ENCODE measurements at places on chromosomes 7 and 10.
A peak's percentile ranks its signal among the peaks of the same experiment; 100 is the strongest.

GRCh38 chr10:38038932-38039245, 28.4 kb downstream of the ZNF33A start:
- no peak for DNase-seq

- no peak for DNase-seq
Measured at GRCh38 chr7:43693687-43694398, 35.5 kb downstream of the COA1 start.

GRCh38 chr10:113004069-113004618, 54.1 kb downstream of the TCF7L2 start:
- DNase-seq: no peak

GRCh38 chr7:134547397-134548054, 1.4 kb upstream of the AKR1B15 start:
- DNase-seq: peak; percentile 35

- DNase-seq: no peak
Measured at GRCh38 chr10:87739703-87740102, 78.3 kb downstream of the ATAD1 start.

- no peak for DNase-seq
Measured at GRCh38 chr10:91613411-91614187, 19.3 kb downstream of the PPP1R3C start.

DNA sequence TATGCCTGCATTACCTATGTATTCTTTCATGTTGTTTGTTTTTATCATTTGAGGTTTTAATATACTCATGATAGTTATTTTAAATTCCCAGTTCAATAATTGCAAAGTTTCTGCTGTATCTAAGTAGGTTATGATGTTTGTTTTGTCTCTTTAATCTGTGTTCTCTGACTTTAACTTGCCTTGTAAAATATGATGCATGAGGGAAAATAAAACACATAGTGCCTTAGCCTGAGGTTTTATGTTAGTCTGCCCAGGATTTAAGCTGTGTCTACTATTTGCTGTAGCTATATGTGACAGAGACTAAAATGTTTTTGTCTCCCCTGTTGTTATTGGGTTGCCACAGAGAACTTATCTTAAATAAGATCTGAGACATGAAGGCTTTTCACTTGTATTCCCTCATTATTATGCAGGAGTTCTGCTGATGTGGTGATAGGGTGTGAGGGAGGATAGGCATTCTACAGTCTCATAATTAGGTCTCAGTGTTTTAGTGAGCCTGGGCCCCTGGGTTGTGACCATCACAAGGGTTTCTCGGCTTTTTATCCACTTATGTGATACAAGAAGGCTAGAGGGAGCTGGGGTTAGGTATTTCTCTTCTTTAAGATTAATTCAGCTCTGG, 582.5 kb downstream of the CNTNAP2 start:
- DNase-seq: no peak

- DNase-seq: no peak
Measured at GRCh38 chr10:66550351-66550750, 375.5 kb upstream of the LRRTM3 start.

DNA sequence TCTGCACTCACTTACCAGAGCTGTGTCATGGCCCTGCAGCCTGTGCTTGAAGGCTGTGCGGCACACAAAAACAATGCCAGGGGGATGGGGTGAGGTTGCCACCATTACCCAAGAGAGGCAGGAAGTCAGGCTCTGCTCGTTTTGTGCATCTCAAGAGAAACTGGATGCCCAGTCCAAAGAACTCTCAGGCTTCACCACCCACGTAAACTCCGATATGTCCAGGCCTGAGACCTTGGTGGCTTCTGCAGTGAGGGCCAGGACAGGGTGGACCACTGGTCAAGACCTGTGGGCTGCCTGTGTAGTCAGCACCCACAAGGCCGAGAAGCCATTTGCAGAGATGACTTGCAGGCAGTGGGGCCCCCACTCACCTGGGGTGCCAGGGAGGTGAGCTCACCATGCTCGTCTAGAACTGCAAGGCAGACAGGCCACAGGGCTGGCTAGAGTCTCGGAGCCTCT, 54.7 kb upstream of the EBF3 start:
- no peak for DNase-seq

- no peak for DNase-seq
Measured at GRCh38 chr10:58028597-58029366, 238.9 kb downstream of the IPMK start.

GRCh38 chr10:5229019-5229418, 32.4 kb downstream of the AKR1C4 start:
- no peak for DNase-seq

- no peak for DNase-seq
Measured at GRCh38 chr10:110817614-110818013, 54.1 kb upstream of the PDCD4 start.

- no peak for DNase-seq
Measured at GRCh38 chr10:71546220-71546619, 149.5 kb downstream of the CDH23 start.

- no peak for DNase-seq
Measured at GRCh38 chr7:13466874-13467547, 522.5 kb downstream of the ETV1 start.

DNA sequence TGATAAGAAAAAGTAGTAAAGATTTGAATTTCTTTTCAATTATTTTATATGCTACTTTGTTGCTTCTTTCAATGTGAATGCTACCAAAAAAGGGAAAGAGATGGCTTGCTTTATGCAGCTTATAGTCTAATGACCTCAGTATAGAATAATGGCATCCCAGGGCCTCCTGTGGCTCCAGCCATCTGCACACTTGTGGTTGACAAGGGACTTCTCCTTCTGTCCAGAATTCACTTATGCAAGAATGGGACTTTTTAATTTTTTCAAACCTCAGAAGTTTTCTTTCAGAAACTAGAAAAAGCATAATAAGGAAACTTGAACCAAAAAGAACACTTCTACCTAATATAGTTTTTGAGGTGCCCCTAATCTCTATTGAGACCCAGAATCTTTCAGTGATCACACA, 310.9 kb downstream of the CTNNA3 start:
- no peak for DNase-seq

DNA sequence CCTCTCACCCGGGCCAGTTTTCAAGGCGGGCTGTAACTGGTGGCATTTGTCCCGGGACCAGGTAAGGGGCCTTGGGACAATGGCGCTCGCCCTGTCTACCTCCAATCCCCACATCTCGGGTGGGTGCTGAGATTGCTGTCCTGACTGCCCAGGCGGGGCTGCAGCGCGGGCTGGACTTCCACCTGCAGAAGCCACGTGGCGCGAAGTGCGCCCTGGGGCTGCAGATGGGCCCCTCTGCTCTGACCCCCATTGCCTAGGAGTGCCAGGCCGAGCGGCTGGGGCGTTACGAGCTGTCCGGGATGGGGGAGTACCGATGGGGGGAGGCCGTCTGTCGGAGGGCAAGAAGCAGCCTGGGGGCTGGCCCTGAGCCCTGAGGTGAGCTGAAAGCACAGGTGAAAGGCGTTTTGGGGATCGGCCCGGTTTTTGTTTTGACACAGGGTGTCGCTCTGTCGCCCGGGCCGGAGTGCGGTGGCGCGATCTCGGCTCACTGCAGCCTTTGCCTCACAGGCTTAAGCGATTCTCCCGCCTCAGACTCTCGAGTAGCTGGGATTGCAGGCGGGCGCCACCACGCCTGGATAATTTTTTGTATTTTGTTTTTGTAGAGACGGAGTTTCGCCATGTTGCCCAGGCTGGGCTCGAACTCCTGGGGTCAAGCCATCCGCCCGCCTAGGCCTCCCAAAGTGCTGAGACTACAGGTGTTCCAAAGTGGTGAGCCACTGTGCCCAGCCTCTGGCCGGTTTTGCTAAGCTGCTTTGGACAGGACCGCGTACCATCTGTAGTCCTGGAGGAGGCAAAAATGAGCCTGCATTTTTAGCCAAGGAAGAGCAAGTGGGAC, at the start of gene SFXN2:
Gene SFXN2, plus strand, starts transcription at position 16 of the 835 bp plus-strand sequence. CDS start 12,001 bp downstream, outside the sequence.
- no peak for DNase-seq

GRCh38 chr10:89942217-89942616, 240.8 kb downstream of the KIF20B start:
- DNase-seq: no peak

DNA sequence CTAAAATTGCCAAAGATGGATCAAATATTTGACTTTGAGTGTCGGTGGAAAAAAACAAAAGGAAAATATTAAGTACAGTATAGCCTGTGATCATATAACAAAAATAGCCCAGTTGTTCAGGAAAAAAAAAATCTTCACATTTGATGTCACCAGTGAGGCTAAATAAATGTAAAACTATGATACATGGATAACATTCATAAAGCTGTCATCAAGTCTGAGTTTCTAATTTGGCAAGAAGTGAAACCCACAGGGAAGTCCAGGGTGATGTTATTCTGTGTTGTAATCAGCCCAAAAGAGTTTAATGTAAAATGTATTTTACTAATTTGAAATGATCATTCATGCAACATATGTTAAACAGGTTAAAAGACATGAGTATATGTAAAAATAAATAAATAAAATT, 908.0 kb downstream of the PCDH15 start:
- no peak for DNase-seq

- no peak for DNase-seq
Measured at GRCh38 chr7:71630516-71630915, 498.6 kb downstream of the GALNT17 start.

- no peak for DNase-seq
Measured at GRCh38 chr7:94311515-94311914, 83.2 kb upstream of the COL1A2 start.

GRCh38 chr10:119778776-119779445, 53.1 kb downstream of the INPP5F start:
- DNase-seq: no peak

DNA sequence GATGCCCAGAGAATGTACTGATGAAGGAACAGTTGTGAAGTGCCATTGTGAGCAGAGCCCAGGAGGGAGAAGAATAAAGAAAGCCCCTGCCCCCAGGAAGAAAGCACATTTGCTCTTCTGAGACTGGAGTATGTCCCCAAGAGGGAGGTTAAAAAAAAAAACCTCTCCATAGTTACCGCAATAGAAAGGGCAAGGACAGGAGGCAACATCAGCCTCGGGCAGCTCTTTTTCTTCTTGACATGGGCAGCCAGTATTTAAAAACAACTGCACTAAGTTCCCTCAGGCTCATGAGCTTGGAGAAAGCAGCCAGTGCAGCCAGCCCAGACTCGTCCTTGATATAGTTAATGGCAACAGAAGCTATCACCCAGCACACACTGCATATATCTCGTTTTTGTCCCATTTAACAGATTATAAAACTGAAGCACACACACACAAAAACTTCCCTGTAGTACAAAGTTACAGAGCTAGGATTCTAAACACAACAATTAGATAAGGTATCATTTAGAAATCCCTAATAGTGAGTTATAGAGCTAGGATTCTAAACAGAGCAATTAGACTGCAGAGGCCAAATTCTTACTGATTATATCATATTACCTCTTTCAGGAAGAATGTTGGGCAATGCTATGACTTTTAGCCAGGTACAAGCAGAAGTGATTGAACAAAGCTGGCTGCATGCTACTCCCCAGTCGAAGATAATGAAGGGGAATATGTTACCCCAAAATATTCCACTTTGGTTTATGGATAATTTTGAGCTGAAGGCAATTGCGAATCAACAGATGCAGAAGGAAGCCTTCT, 823.5 kb downstream of the GRID1 start:
- no peak for DNase-seq

DNA sequence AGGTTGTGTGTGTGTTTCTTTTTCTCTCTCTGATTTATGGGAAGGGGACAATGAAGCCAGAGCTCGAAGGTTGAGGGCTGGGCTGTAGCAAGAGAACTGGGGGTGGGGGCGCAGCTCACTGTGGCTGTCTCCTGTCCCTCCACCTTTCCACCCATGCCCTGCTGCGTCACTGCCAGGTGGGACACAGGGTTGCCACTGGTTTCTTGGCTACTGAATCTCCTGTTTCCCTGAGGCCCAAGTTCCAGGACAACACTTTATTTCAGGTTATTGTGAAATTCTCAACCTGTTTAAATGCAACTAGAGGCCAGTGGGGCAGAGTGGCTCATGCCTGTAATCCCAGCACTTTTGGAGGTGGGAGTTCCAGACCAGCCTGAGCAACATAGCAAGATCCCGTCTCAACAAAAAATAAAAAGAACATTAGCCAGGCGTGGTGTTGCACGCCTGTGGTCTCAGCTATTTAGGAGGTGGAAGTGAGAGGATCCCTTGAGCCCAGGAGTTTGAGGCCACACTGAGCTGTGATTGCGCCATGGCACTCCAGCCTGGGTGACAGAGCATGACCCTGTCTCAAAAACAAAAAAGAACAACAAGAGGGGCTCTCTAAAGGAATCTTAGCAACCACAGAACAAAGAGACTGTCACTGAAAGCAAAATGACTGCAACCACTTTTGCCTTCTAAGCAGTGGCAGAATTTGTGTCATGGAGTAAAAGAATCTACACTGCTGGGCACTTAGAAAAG, 22.6 kb downstream of the TBATA start:
- no peak for DNase-seq

GRCh38 chr10:100509241-100509840, 10.3 kb downstream of the SEC31B start:
- no peak for DNase-seq

DNA sequence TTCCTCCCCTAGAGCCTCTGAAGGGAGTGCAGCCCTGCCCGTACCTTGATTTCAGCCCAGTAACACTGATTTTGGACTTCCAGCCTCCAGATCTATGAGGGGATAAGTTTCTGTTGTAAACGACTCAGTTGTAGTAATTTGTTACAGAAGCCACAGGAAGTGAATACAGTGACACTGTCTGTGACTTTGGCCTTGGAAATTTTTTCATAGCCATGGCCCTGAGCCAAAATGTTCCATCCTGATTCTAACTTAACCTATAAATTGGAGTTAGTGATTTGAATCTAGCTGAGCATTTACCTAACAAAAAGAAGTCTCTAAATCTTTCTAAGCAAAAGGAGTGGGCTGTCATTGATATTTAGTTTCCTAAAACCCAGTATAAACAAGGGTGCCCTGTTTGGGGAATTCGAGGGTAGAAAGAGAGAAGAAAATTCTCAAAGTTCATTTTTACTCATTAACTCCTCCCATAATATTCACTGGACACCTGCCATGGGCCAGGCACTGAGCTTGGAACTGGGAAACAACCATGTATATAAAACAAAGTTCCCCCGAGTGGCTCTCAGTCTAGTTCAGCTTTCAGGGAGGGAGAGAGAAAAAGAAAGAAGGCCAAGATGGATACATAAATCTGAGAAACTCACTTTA, 162.3 kb downstream of the SKIDA1 start:
- no peak for DNase-seq

- no peak for DNase-seq
Measured at GRCh38 chr10:47182934-47183703, 116.9 kb upstream of the GDF10 start.

DNA sequence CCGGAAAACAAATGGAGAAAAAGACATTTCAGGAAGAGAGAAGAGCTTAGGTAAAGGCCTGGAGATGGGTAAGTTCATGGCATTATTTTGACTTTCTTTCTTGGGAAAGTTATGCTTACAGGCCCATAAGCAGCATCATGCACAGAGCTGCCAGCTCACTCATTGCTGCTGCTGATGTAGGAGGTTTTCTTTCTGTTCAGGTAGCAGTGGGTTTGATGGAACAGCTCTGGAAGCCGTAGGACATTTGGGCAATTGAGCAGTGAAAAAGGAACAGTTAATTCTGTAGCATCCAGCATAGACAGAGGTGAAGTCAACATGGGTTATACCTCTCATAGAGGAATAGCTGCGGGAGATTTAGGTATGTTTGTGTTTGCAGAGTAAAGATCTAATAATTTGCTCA, 3.3 kb downstream of the CHN2 start:
- DNase-seq: no peak

- DNase-seq: no peak
Measured at GRCh38 chr7:55557666-55558188, 14.6 kb downstream of the VOPP1 start.

- no peak for DNase-seq
Measured at GRCh38 chr7:142873281-142873784, 12.2 kb downstream of the TRPV6 start.

GRCh38 chr7:140646931-140647647, 6.5 kb upstream of the DENND2A start:
- DNase-seq: no peak

Data from stimulated activated CD8-positive, alpha-beta memory T cell treated with anti-CD3 and anti-CD28 coated beads, Interleukin-4, amount 100 ng/mL, for 1 hour (primary cell).